Stimulated activated CD8-positive, alpha-beta memory T cell treated with anti-CD3 and anti-CD28 coated beads, Interleukin-4, amount 100 ng/mL, for 4 hours (primary cell): ENCODE measurements at places on chromosomes 11 and 22.

- DNase-seq: no peak
These were observed 667 bp downstream of the RAB6A start for GRCh38 chr11:73760135-73760678.

DNA sequence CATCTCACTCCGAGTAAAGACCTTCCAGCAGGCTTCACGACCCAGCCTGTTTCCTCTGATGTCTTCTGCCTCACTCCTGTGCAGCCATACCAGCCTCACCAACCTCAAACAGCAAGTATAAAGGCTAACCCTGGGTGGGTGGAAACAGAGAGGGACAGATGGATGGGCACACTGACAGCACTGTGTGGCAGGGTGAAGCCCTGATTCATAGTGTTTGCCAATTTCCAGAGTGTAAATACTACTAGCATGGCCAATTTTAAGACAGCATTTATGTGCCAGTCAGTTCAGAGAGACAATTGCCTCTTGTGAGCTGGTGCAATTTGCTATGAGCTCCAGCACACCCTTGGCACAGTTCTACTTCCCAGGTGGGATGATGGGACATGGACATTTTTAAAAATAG is 21.5 kb downstream of the TST start:
- no peak for DNase-seq

DNA sequence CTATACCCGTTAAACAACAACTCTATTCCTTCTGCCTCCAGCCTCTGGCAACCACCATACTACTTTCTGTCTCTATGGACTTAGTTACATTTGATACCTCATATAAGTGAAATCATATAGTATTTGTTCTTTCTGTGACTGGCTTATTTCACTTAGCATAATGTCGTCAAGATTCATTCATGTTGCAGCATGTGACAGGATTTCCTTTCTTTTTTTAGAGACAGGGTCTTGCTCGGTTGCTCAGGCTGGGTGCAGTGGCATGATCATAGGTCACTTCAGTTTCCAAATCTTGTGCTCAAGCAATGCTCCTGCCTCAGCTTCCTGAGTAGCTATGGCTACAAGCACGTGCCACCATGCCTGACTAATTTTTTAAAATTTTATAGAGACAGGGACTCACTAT is 29.4 kb upstream of the SORL1 start:
- DNase-seq: no peak

GRCh38 chr22:19834599-19834998 is 20.1 kb downstream of the GNB1L start:
- DNase-seq: no peak

DNA sequence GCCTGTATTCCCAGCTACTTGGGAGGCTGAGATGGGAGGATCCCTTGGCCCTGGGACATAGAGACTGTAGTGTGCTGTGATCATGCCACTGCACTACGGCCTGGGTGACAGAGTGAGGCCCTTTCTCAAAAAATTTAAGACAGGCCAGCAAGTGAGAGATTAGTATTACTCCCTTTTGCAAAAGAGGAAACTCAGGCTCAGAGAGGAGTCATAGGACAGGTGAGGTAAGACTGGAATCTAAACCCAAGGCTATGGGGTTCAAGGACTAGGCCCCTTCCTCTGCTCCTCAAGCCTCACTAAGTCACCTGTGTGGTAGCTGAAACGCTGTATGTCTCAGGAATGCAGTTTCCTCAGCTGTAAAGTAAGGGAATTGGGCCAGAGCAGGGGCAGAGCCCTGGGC is 1.6 kb upstream of the P2RY2 start:
- DNase-seq: no peak

DNA sequence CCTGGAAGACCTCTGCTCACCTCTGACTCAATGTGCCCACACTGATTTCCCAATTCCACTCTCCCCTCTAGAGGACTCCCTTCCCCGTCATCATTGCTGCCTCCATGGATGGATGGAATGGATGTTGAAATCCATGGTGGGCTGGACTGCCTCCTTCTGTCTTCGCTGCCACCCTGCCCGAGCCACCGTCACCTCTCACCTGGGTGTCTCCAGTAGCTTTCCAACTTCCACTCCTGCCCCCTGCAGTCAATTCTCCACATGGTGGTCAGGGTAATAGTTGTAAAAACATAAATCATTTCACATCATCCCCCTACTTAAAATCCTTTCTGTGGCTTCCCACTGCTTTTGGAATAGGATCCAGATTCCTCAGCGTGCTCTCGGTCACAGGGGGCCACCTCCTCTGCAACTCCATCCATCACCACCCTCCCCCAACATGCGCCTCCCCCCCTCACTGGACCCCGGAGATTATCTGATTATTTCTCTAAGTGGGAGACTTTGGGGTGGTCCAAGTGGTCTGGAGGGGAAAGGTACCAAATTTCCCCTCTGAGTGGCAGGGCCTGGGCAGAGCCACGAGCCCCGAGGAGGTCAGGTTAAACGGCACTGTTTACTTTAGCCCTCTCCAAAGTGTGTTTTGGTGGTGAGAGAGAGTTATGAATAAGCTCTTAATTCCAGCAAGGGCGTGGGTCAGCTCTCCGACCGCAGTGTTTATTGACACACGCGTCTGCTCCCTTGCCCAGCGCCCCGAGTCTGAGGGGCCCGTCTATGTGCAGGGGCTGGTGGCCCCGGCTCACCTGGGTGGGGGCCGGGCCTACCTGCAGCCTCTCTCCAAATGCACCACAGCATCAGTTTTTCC is 313.7 kb downstream of the MN1 start:
- no peak for DNase-seq

DNA sequence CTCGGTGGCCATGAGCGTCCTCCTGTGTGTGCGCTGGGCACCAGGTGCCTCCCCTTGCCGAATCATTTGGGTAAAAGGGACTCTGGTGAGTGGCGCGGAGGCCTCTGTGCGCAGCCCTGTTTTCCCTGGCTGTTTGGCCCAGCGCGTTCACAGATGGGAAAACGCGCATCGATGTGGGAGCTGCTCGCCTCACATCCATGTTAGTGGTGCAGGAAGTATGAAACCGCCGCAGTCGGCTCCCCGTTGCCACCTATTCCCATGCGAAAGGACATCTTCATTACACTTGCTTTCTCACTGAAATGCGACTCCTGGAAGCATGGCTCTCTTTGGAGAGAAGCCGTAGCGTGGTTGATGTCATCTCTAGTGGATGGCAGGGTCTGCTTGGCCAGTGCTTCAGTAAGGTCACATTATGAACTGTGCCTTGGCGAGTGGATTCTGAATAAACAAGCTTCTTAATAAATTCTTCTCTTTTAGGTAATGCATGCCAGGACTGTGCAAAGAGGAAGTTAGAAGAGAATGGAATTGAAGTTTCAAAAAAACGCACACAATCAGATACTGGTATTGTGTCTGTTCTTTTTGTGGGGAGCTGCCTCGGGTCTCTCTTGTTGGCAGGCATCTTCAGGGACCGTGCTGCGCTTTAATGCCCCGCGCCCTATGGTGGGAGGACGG is 26.3 kb downstream of the FAM118A start:
- no peak for DNase-seq

DNA sequence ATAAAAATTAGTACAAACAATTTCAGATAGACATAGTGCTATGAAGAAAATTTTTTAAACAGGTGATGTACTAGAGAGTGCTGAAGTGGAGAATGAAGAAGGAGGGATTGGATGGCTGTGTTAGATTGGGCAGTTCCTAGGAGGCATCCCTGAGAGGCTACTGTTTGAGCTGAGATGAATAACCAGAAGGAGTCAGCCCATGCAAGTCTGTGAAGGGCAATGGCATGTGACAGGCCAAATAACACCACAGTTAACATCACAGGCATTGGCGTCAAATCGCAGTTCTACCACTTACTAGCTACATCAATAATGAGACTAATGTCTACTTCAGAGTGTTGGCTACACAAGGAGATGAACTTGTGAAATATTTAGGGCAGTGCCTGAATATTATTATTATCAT is 35.4 kb downstream of the HORMAD2 start:
- DNase-seq: no peak

- no peak for DNase-seq
These were observed 7.0 kb downstream of the MAP3K11 start for GRCh38 chr11:65606876-65607613.

DNA sequence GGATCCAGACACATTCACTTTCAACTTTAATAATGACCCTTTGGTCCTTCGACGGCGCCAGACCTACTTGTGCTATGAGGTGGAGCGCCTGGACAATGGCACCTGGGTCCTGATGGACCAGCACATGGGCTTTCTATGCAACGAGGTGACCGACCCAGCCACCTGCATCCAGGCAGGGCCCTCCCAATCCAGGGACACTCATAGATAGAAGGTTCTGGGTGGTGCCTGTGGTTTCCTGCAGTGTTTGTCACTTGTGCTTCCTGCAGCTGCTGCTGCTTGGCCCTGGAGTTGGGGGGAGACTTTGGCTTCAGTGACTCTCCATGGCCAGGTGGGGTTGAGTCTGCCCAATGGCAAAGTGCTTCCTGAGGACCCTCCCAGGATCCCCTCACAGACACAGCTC is 7.3 kb downstream of the APOBEC3B start:
- no peak for DNase-seq

- no peak for DNase-seq
These were observed 5.9 kb downstream of the TP53AIP1 start for GRCh38 chr11:128936606-128937251.

- no peak for DNase-seq
These were observed 42.7 kb downstream of the GAB2 start for GRCh38 chr11:78374917-78375316.

DNA sequence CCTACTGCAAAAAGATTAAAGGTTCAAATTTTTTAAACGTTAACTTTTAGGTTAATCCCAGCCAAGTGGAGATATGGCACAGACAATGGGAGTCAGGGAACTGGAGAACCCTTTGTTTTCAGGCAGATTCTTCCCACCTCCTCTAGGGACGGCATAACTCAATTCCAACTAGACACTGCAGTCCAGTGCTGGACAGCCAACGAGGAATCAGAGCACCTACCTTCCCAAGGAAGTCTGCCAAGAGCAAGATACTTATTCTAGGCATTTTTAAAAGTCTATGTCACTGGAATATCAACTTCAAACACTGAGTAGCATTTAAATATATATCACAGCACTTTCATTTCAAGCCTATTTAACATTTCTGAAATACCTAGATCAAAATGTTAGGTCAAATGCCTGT is 7.3 kb downstream of the CADM1 start:
- no peak for DNase-seq

DNA sequence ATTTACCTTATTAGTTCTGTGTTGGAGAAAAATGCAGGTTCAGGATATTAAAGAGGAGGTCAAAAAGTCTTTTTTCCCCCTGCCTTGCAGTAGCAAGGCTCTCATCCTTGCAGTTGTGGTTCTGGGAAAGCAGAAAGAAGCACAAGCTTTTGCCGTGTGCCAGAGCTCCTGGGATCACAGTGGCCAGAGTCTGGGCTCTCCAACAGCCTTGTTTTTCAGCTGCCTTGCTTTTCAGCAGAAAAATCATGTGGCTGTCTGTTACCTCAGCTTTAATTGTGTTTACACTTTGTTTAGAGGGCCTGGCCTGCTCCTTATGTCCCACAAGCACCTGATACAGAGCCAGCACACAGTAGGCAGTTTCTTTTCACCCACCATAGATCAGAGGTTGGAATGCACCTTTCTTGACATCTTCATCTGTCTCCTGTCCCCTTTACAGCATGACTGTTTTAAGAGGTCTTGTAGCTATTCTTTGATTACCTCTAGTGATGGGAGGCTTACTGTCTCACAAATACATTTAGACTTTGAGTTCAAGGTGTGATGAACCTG is 67.5 kb downstream of the TEAD1 start:
- DNase-seq: no peak

GRCh38 chr11:118635237-118635591 is 27.8 kb downstream of the PHLDB1 start:
- DNase-seq: no peak

DNA sequence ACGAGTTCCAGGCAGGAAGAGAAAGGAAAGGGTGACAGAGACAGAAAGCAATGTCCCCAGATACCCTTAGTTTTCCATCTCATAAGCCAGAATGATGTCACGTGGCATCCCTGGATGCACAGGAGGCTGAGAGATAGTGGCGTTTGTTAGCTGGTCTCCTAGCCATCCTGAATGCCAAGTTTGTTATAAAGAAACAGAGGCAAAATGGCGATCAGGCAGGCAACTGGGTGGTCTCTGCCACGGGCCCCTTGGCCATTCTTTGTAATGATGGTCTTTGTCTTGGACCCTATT is 5.3 kb downstream of the SMIM38 start:
- no peak for DNase-seq

- DNase-seq: no peak
These were observed 76.9 kb downstream of the KCNJ1 start for GRCh38 chr11:128790196-128790595.

GRCh38 chr11:73236854-73237253 is 18.8 kb downstream of the P2RY2 start:
- no peak for DNase-seq

DNA sequence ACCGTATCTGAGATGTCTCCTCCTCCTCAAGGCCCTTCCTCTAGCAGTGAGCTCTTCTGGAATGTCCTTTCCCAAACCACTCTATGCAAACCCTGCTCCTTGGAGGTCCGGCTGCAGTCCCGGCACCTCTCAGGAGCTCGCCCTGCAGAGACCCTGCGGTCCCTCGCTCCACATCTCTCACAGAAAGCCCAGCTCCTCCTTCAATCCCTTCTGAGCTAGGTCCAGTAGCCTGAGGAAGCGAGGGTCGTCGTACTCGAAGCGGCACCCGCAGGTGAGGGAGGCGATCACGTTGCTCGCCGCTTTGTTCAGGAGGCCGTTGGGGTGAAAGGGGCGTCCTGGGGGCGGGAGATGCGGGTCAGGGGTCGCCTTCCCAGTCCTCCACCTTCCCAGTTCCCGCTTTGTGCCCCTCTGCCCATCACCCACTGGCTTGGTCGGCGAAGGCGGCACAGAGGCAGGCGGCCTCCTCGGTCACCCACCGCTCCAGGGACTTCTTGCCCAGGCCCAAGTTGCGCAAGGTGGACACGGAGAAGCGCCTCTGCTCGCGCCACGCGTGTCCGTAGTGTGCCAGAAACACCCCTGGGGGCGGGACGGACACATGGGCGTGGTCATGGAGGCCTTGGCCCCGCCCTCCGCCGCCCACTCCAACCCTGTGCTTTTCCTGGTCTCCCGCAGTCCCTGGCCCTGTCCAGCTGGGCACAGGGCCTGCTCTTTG is 21.5 kb upstream of the CYP2D6 start:
- no peak for DNase-seq

GRCh38 chr11:33052231-33052630 is 12.9 kb downstream of the TCP11L1 start:
- no peak for DNase-seq

- no peak for DNase-seq
These were observed 21.6 kb downstream of the PPARA start for GRCh38 chr22:46171940-46172339.

DNA sequence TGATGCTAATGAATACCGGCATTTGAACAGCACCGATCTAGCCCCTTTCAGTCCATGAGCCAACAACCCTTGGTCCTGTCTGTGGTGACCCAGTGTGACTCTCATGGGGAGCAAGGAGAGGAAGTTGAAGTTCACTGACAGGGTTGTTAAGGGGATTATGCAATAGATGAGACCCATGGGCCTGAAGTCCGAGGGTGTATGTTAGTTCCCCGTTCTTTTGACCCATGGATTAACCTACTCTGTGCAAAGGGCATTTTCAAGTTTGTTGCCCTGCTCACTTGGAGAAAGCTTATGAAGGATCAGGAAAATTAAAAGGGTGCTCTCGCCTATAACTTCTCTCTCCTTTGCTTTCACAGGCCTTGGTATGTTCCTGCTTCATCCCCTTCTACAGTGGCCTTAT is 4.9 kb downstream of the PNPLA3 start:
- DNase-seq: no peak
